Calu3 (cell line): ENCODE measurements at places on chromosomes 2 and 18. TPM values are rescaled to one million over a fixed set of nuclear protein-coding genes. Genes with fewer than 3 reads are reported as not detected.

GRCh38 chr2:39394516-39394961, 42.5 kb downstream of the MAP4K3 start:
- H3K4me3 ChIP-seq: no peak overlapping the region
- H3K4me1 ChIP-seq: peaks cover 25% of the 10 kb centered on the region
- H3K36me3 ChIP-seq: no peaks in the 10 kb centered on the region
- no peak overlapping the region for H3K27ac ChIP-seq

The ASB18 gene
- total RNA-seq: not detected in 2 replicates

GRCh38 chr2:56315376-56315775, 131.6 kb downstream of the CCDC85A start:
- no peaks in the 10 kb centered on the region for H3K27me3 ChIP-seq
- no peaks in the 10 kb centered on the region for H3K36me3 ChIP-seq
- no peak overlapping the region for H3K4me3 ChIP-seq
- H3K4me1 ChIP-seq: no peaks in the 10 kb centered on the region
- no peak overlapping the region for H3K27ac ChIP-seq

GRCh38 chr2:3322311-3322970, 55.2 kb downstream of the EIPR1 start:
- no peak overlapping the region for H3K4me3 ChIP-seq
- H3K27me3 ChIP-seq: no peaks in the 10 kb centered on the region
- no peak for DNase-seq
- H3K4me1 ChIP-seq: no peaks in the 10 kb centered on the region
- peaks cover 10% of the 10 kb centered on the region for H3K36me3 ChIP-seq
- H3K27ac ChIP-seq: no peak overlapping the region

DNA sequence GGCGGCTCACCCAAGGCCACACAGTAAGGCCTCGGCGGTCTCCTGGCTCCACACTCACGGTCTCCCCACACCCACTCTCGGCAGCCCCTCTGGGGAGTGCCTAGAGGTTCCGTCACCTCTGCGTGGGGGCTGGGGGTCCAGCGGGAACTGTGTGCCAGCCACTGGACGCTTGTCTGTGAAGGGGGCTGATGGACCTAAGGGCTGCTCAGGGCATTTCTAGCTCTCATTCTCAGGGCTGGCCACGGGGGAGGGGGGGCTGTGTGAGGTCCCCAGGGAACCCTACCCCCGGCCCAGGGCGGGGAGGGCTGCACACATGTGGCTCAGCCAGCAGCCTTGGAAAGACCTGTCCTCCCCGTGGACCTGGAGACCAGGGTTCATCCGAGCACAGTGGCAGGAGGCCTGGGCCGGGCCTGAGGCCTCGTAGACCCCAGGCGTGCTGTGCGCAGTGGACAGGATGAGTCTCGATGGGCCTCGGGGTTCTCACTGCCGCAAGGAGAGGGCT, 27.1 kb upstream of the ODC1 start:
- H3K27me3 ChIP-seq: peaks cover 22% of the 10 kb centered on the region
- no peaks in the 10 kb centered on the region for H3K4me1 ChIP-seq
- H3K36me3 ChIP-seq: no peaks in the 10 kb centered on the region
- H3K4me3 ChIP-seq: no peak overlapping the region

DNA sequence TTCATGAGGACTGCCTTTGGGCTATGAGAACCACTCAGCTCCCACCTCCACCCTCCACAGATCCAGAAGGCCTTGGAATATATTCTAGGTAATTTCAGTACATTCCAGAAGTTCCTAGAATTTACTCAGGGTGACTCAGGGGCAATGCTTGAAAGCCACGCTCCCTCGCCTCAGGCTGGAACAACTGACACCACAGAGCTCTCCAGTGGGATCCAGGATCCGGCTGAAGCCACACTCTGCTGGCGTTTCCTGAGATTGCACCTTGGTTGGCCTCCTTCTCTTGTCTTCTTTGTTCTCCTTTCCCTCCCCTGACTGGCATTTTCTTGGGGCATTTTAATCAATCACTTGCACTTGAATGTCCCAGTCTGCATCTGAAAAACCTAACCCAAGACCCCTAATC, 92.6 kb upstream of the KCNE4 start:
- H3K27me3 ChIP-seq: no peaks in the 10 kb centered on the region
- H3K4me1 ChIP-seq: peaks cover 9% of the 10 kb centered on the region
- DNase-seq: no peak
- no peak overlapping the region for H3K4me3 ChIP-seq

The SETBP1 gene
- 5.3 and 6.0 TPM in 2 replicates for total RNA-seq

The PLA2R1 gene
- 5.1 and 5.8 TPM in 2 replicates for total RNA-seq

DNA sequence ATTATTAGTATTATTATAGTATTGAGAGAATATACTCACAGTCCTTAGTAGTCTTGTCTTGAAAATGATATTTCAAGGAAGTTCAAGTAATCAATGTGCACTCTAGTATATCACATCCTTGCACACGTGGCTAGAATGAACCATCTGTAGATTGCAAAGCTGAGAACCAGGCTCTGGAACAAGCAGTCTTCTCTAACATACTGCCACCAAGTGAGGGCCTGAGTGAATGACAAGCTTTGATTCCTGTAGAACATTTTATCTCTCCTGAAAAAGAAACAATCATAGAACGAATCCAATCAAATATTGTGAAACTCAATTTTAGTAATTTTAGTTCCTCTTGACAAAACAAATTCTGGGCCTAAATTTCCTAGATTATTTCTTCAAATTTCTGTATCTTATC, 55.3 kb upstream of the SULT1C3 start:
- H3K4me1 ChIP-seq: peaks cover 15% of the 10 kb centered on the region
- peak; percentile 28 for DNase-seq
- H3K27ac ChIP-seq: no peak overlapping the region
- no peaks in the 10 kb centered on the region for H3K36me3 ChIP-seq

DNA sequence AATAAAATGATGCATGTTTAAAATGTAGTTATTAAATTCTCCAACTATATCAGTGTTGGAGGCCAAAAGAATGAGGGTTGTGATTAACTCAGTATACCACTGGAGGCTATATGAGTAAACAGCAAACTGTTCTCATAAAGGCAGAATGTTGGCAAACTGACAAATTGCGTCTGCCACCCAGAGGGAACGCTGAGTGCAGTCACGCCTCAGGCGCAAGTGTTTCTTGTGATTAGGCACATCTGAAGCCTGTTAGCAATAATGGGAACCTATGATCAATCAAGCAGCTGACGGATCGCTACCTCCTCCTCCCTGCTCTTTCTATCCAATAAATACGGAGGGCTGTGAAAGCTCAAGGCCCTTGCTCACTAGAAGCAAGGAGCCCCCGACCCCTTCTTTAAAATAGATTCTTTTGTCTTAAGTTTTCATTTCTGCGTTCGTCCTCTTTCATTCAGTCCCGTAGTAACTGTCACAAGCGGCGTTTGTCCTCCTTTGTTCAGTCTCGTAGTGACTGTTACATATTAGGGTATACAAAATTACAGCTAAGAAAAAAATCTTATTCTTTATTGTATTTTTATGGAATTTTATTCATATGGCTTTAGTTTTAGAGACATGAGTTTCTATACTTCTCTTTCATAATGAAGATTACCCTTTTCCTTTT, 16.3 kb upstream of the RMND5A start:
- peaks cover 41% of the 10 kb centered on the region for H3K4me1 ChIP-seq
- peaks cover 18% of the 10 kb centered on the region for H3K36me3 ChIP-seq
- peak overlapping the region; percentile 92 for H3K27ac ChIP-seq
- peak; percentile 77 for DNase-seq
- H3K4me3 ChIP-seq: peak overlapping the region; percentile 66

GRCh38 chr2:130374587-130375290, 18.9 kb downstream of the PTPN18 start:
- DNase-seq: no peak
- H3K4me1 ChIP-seq: peaks cover 36% of the 10 kb centered on the region
- peak overlapping the region; percentile 38 for H3K27ac ChIP-seq
- peaks cover 38% of the 10 kb centered on the region for H3K36me3 ChIP-seq
- no peaks in the 10 kb centered on the region for H3K27me3 ChIP-seq
- H3K4me3 ChIP-seq: peak overlapping the region; percentile 10

- peaks cover 6% of the 10 kb centered on the region for H3K36me3 ChIP-seq
- DNase-seq: no peak
- H3K4me1 ChIP-seq: no peaks in the 10 kb centered on the region
- H3K27ac ChIP-seq: peak overlapping the region; percentile 23
- no peaks in the 10 kb centered on the region for H3K27me3 ChIP-seq
Measured at GRCh38 chr2:5690718-5691220, 1.4 kb upstream of the SOX11 start.

The CKAP2L gene
- 27.4 and 42.5 TPM in 2 replicates for total RNA-seq

The DTNA gene
- total RNA-seq: 9.0 and 10.9 TPM in 2 replicates

The PTPN2 gene
- total RNA-seq: 58.1 and 61.5 TPM in 2 replicates

GRCh38 chr2:29847886-29848285, 73.5 kb downstream of the ALK start:
- H3K27ac ChIP-seq: no peak overlapping the region
- no peak overlapping the region for H3K4me3 ChIP-seq
- no peaks in the 10 kb centered on the region for H3K4me1 ChIP-seq

The REEP1 gene
- 4.7 and 5.3 TPM in 2 replicates for total RNA-seq

GRCh38 chr2:102435741-102436140, 12.8 kb downstream of the IL18RAP start:
- no peaks in the 10 kb centered on the region for H3K27me3 ChIP-seq
- no peaks in the 10 kb centered on the region for H3K36me3 ChIP-seq
- no peaks in the 10 kb centered on the region for H3K4me1 ChIP-seq
- H3K27ac ChIP-seq: no peak overlapping the region

GRCh38 chr2:195534971-195535370, 122.1 kb upstream of the SLC39A10 start:
- no peak overlapping the region for H3K4me3 ChIP-seq
- peaks cover 53% of the 10 kb centered on the region for H3K4me1 ChIP-seq
- no peaks in the 10 kb centered on the region for H3K27me3 ChIP-seq
- no peak for DNase-seq
- no peak overlapping the region for H3K27ac ChIP-seq
- H3K36me3 ChIP-seq: peaks cover 6% of the 10 kb centered on the region

- no peak overlapping the region for H3K27ac ChIP-seq
- no peak overlapping the region for H3K4me3 ChIP-seq
- no peaks in the 10 kb centered on the region for H3K4me1 ChIP-seq
- H3K36me3 ChIP-seq: no peaks in the 10 kb centered on the region
- no peak for DNase-seq
Measured at GRCh38 chr2:67626656-67627055, 229.5 kb downstream of the ETAA1 start.

DNA sequence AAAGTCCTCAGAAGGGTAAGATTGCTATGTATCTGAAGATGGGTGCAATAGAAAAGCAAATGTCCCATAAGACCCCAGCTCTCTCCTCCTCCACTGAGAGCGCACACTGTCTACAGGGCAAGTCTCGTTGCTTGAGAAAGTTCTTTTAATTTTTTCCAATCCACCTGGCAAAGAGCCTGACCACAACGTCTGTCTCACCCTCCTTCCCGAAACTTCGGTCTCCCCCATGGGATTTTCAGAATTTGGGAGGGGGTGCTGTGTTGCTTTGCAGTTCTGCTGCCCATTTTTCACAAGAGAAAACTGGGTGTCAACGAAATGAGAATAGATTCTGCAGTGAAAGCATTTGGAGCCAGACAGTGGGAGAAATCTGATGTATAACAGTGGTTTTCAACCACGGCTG, 40.4 kb downstream of the SERTAD2 start:
- peaks cover 4% of the 10 kb centered on the region for H3K36me3 ChIP-seq
- peaks cover 7% of the 10 kb centered on the region for H3K4me1 ChIP-seq
- no peaks in the 10 kb centered on the region for H3K27me3 ChIP-seq
- H3K27ac ChIP-seq: no peak overlapping the region

The FER1L5 gene
- not detected in 2 replicates for total RNA-seq

The SULT1C2 gene
- 2.0 and 5.2 TPM in 2 replicates for total RNA-seq

- DNase-seq: no peak
- no peak overlapping the region for H3K4me3 ChIP-seq
- no peaks in the 10 kb centered on the region for H3K27me3 ChIP-seq
Measured at GRCh38 chr18:61679836-61680235, 213.0 kb downstream of the RNF152 start.

- DNase-seq: peak; percentile 21
- H3K27me3 ChIP-seq: peaks cover 54% of the 10 kb centered on the region
- H3K4me1 ChIP-seq: no peaks in the 10 kb centered on the region
- no peaks in the 10 kb centered on the region for H3K36me3 ChIP-seq
- no peak overlapping the region for H3K27ac ChIP-seq
Measured at GRCh38 chr2:112181571-112182290, 43.5 kb downstream of the FBLN7 start.

- H3K36me3 ChIP-seq: no peaks in the 10 kb centered on the region
- no peak overlapping the region for H3K4me3 ChIP-seq
- H3K27me3 ChIP-seq: no peaks in the 10 kb centered on the region
- no peak for DNase-seq
Measured at GRCh38 chr2:160051371-160051800, 11.0 kb downstream of the PLA2R1 start.

GRCh38 chr2:177193240-177193639, 19.4 kb upstream of the HNRNPA3 start:
- no peaks in the 10 kb centered on the region for H3K36me3 ChIP-seq
- no peak for DNase-seq
- no peak overlapping the region for H3K27ac ChIP-seq
- no peak overlapping the region for H3K4me3 ChIP-seq
- peaks cover 9% of the 10 kb centered on the region for H3K4me1 ChIP-seq
- no peaks in the 10 kb centered on the region for H3K27me3 ChIP-seq

The UGT1A5 gene
- total RNA-seq: 7.1 and 7.3 TPM in 2 replicates

The TUBA4B gene
- not detected in 2 replicates for total RNA-seq

GRCh38 chr2:191064590-191064989, 50.6 kb upstream of the STAT1 start:
- H3K36me3 ChIP-seq: no peaks in the 10 kb centered on the region
- no peaks in the 10 kb centered on the region for H3K4me1 ChIP-seq
- H3K27me3 ChIP-seq: no peaks in the 10 kb centered on the region
- H3K4me3 ChIP-seq: no peak overlapping the region
- DNase-seq: no peak

- peaks cover under 1% of the 10 kb centered on the region for H3K4me1 ChIP-seq
- no peaks in the 10 kb centered on the region for H3K36me3 ChIP-seq
- DNase-seq: no peak
- H3K27me3 ChIP-seq: no peaks in the 10 kb centered on the region
- H3K4me3 ChIP-seq: no peak overlapping the region
Measured at GRCh38 chr2:109649736-109650695, 35.9 kb downstream of the SOWAHC start.

- peak within 1 kb of the TSS; percentile 96 for H3K27ac ChIP-seq
- peak within 1 kb of the TSS; percentile 95 for H3K4me3 ChIP-seq
- peak; percentile 82 for DNase-seq
- H3K36me3 ChIP-seq: peaks cover 63% of the 10 kb centered on the region
- no peaks in the 10 kb centered on the region for H3K27me3 ChIP-seq
Measured at GRCh38 chr2:188291617-188292347, at the start of gene GULP1. TSS of gene GULP1 (plus strand) at chr2:188291874. CDS start at chr2:188477703, 185,829 bp downstream.

The SERPINB5 gene
- 34.0 and 34.1 TPM in 2 replicates for total RNA-seq

GRCh38 chr2:195559431-195559914, 97.6 kb upstream of the SLC39A10 start:
- H3K4me1 ChIP-seq: peaks cover 24% of the 10 kb centered on the region
- peaks cover 6% of the 10 kb centered on the region for H3K36me3 ChIP-seq
- no peaks in the 10 kb centered on the region for H3K27me3 ChIP-seq
- DNase-seq: no peak
